NCI-H2107 (cell line): ENCODE measurements at places on chromosomes 6 and 20.

DNA sequence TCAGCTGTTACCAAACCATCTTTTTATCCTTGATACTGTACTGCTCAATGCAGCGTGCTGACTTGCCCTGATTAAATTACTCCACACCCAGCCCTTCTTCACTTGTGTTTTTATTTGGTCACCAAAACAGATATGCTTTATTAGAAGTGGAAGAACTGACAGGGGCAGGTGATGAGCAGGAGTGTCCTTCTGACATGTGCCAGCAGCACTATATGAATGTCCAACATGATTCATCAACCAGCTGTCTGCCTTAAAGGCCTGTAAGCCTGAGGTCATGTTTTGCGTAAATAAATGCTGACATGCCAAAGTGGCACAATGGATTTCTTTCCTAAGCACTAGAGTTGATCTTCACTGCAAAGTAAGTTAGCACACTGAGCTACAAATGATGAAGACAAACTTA lies 15.4 kb downstream of the POPDC3 start:
- no peak for DNase-seq

GRCh38 chr6:87907521-87907920 lies 140.1 kb upstream of the SPACA1 start:
- DNase-seq, result no peak

DNA sequence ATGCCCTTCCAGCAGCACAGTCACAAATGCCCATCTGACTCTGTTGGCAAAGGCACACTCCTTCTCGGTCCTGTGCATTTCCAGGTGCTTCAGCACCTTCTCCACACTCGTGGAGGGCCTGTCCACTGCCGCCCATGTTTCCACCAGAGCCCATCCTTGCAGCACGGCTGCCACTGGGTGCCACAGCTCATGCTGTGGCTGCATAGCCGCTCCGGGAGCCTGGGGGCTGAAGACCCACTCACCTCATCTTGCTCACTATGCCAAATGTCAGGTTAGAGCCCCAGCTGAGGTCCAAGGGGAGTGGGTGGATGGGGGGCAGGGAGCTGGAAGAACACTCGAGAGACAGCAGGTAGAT lies 6.9 kb downstream of the ZKSCAN3 start:
- DNase-seq, result no peak

- no peak for DNase-seq
Observed at GRCh38 chr6:94175465-94175864, 756.1 kb upstream of the EPHA7 start.

DNA sequence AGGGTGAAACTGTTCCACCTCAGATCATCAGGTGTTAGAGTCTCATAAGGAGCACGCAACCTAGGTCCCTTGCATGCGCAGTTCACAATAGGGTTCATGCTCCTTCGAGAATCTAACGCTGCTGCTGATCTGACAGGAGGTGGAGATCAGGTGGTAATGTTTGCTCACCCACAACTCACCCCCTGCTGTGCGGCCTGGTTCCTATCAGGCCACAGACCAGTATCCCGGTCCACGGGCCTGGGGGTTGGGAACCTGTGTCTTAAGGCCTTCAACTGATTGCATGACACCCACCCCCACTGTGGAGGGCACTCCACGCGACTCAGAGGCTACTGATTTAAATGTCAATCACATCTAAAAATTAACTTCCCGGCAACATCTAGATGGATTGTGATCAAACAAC lies 411.2 kb upstream of the SULF2 start:
- DNase-seq, result no peak

- no peak for DNase-seq
Observed at GRCh38 chr6:85685713-85686112, 43.0 kb upstream of the SYNCRIP start.

GRCh38 chr6:134603561-134603960 lies 285.6 kb upstream of the SGK1 start:
- no peak for DNase-seq
